Fibroblast of gingiva (primary cell): ENCODE measurements at places on chromosomes 16 and 17.

DNA sequence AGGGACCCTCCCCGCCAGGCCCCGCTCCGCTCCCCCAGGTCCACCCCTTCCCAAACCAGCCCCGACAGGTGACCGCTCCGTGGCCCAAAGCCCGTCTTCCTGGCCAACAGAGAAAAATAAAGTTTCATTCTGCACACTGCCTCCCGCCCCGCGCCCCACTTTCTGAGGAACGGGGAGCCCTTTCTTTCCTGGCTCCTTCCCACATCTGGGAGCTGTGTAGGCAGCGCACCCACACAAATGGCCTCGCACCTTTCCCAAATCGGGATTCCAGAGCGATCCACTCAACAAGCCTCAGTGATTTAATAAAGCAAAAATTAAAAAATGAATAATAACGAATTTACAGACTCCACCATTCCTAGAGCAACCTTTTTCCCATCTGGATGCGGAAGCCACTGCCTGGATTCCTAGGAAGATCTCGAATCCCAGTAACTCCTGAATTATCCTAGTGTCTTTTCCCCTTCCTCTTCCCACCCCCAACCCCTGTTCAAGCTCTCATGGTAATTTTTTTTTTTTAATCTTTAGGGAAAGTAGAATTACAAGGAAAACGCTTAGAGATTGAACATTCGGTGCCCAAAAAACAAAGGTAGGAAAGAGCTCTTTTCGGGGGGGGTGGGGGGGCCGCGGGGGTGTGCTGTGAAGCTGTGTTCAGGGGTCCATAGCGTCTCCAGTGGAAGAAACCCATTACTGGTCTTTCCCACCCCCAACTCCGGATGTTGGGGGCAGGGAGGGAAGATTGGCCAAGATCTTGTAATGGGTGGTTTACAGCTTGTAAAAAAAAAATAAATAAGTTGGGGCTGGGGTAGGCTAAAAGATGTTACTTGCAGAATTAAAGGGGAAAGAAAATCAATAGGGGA, 1.6 kb downstream of the IGF2BP1 start:
- DNase-seq = no peak

DNA sequence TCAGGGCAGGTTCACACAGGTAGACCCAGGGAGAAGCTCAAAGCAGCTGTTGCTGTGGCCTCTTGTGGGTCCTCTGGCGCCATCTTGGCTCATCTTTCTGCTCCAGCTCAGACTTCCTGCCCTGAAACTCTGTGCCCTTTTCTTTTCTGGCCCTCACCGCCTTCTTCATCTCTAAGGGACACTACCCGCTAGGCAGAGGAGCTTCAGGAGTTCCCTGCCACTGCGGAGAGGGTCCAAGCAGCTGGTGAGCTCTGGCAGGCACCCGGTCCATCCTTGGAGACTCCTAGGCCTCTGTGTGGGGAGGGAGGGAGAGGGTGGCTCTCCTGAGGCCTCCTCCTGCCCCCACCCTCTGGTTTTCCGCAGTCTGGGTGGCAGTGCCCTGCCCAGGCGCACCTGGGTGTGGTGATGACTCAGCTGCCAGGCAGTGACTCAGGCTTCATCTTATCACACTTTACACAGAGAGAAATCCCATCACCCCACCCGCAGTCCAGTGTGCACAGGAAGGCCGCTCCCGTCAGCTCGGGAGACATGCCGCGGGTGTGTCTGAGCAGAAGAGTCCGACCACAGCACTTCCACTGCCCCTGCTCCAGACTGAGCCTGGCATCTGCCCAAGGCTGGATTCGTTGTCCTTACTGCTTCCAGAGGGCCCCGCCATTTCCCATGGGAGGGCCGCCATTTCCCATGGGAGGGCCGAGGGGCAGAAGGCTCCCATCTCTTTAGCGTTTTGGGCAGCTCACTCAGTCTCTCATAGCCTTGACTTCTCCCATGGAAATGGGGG, 7.3 kb downstream of the NT5C start:
- DNase-seq = no peak

- DNase-seq = peak; percentile 18
These were observed 488.9 kb downstream of the CDH13 start for GRCh38 chr16:83115491-83116232.

- DNase-seq = no peak
These were observed 185.9 kb downstream of the CDK5R1 start for GRCh38 chr17:32672711-32673110.

DNA sequence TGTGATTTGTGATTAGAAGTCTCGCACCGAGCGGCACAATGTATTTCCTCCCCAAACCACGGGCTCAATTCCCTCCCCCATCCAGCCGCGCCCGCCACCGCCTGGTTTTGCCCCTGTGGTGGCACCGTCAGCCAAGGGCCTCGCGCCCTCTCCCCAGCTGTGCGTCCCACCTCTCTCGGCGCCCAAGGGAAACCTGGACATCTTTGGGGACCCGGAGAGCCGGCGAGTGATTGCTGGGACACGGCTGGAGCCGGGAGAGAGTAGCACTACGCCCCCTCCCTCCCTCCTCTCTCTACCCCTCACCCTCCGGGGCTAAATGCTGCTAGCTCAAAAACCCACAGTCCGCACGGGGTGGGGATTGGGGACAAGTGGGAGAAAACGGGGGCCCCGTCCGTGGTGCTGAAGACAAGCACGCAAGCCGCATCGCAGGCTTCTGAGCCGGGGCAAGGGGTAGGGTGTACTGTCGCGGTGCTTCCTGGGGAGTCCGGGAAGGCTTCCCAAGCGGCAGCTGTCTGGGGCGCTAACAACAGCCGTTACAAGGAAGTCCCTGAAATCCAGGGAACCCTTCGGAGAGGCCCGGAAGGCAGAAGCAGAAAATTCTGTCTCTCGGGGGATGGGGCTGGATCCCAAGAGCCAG, 1.4 kb downstream of the CBLN1 start:
- no peak for DNase-seq

GRCh38 chr17:81666092-81666341, 388 bp downstream of the OXLD1 start:
- DNase-seq = no peak

DNA sequence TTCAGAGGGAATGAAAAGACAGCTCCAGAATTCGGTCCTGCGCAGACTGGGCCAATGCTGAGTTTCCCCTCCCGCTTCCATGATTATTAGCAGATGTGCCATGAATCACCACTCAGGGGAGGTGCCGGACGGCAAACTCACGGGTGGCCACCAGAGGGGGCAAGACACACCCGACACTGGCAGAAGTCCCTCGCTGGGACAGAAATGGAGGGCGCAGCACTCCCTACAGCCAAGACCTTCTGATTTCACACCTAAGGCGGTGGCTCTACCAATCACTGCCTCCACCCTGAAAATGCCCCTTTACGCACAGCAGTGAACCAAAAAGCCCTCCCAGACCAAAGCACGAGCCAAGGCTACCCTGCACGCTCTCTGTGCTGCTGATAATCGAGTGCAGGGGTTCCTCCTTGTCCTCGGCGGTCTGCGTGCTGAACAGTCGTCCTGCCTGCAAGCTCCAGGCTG, 26.8 kb downstream of the TRAP1 start:
- peak; percentile 95 for DNase-seq

DNA sequence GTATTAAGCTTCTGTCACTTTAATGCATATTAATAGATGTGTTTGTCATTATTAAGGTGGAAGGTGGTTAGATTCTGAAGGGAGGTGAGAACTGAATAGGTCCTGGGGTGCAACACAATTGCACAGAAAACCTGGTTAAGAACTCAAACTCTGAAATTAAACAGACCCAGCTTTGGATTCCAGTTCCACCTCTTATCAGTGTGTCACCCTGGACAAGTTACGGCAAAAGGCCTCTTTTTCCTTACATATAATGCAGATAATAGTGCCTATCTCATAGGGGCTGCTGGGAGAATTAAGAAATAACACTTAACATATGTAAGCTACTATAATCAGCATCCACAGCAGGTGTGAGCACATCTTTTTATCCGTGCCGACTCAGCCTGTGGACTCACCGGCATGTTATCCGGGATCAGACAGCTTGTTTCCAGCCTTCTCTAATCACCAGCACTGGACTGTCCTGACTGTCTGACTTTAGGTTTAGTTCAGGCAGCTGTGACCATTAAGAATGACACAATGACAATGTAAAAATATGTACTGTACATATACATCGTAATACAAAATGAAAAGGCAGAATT, 31.4 kb downstream of the TEX2 start:
- DNase-seq = no peak

GRCh38 chr16:65070831-65071432, 50.9 kb downstream of the CDH11 start:
- DNase-seq = peak; percentile 94

GRCh38 chr16:75070012-75070841, 46.4 kb downstream of the LDHD start:
- DNase-seq = no peak

- DNase-seq = no peak
These were observed 10.8 kb upstream of the WSCD1 start for GRCh38 chr17:6059406-6059805.

- peak; percentile 55 for DNase-seq
These were observed at the start of gene BCKDK for GRCh38 chr16:31108035-31108793. Gene BCKDK (plus strand): TSS chr16:31108386. CDS start chr16:31109224, 838 bp downstream.

DNA sequence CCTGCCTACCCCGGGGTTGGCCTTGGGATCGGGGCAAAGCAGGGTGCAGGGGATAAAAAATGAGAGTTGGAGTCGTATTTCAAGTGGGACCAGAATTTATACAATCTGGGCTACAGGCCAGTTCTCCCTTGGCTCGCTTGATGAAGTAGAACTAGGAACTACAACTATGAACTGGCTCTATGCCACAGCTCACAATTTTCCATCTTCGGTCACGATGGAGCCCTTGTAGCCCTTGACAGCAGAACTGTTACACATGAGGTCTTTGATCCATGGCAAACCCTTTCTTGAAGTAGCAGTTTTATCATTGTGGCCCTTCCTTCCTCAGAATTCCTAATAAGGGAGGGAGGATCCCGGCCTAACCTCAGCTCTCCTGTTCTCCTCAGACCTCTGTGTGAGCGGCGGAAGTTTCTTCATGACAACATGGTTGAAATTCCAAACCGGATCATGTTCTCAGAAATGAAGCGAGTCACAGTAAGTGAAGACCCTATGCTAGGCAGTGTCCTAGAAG, 17.1 kb downstream of the LIG3 start:
- peak; percentile 76 for DNase-seq

DNA sequence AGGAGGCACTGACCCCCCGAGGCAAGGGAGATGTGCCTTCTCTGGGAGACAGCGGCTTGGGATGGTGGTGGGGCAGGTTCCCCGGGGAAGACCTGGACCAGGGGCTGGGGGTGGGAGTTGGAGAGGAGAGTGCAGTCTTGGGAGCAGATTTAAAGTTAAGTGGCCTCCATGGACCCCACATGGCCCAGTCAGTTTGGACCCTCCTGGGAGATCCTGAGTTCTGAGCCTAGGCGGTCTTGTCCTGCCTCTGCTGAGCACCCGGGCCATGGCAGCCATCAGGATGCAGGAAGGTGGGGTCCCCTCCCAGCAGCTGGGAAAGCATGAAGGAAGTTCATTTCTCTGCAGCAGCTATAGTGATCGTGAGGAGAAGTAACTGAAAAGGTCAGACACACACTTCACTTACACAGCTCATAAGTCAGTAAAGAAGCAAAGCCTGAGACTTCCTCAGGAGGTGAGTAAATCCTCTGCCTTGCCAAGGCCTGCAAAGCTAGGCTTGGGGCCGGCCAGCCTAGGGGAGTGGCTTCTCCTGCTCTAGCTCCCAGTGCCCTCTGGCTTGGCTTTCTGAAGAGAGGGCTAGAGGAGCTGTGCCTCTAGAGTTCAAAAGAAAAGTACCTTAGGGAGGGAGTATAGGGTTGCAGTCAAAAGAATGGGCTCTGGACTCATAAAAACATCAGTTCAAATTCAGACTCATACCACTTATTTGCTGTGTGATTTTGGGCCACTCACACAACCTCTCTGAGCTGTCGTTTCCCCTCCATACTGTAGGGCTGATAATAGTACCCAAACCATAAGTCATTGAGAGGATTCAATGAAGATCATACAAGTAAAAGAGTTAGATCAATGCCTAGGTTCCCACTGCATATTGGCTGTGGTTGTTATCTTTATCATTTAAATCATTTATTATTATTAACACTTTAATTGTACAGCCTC, 31.0 kb upstream of the C16orf78 start:
- DNase-seq = no peak

DNA sequence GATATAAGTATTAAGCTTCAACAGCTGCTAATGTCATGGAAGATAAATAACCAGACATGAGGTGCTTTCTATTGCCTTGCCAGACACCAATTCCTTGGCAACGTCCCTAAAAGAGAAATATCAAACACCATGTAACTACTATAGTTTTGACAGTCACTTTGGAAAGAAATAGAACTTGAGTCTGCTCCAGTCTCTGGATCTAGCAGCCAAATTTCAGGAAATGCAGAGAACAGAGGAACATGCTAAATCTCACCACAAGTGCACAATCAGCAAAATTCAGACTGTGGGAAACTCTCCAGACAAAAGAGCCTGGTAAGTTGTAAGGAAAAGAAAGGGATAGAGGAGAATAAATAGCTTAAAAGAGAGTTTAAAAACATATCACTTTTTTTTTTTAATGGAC, 28.4 kb upstream of the TANC2 start:
- DNase-seq = no peak

DNA sequence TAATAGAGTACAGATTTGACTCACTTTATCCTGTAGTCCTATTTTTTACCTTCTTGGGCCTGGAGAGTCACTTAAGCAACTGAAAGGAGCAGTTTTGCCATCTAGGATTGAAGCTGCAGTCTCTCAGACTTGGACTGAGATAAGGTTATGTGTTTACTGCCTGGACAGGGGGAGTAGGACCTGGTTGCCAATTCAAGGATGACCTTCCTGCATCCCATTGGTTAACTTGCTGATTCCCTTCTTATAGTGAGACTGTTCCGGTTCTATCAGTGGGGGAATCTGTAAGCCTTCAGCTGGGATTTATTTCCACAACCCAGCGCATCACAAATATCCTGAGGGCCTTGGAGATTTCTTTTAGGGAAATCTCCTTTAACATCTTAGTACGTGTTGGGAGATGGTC, 2.9 kb downstream of the UBN1 start:
- DNase-seq = no peak

- DNase-seq = peak; percentile 56
These were observed 11.0 kb downstream of the CHMP6 start for GRCh38 chr17:81002409-81003361.

DNA sequence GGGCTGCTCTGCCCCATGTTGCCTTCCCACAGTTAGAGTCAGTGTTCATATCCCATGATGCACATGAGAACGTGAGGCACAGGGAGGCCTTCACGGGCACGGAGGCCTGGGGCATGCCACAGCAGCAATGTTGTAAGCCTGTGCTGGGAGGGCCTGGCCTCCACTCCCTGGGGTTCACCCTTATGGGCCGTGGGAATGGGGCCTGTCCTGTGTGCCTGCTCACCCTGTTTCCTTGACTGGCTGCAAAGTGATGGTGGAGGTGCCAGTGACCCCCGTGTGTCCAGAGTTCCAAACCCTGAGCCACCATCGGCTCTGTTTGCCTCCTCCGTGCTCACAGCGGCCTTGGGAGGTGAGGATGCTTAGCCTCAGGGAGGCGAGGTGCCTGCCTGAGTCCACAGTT, 9.6 kb downstream of the POLR3E start:
- DNase-seq = no peak
